ENCODE measurements at places on chromosomes 3 and 15. TPM values are rescaled to one million over a fixed set of nuclear protein-coding genes. Genes with fewer than 3 reads are reported as not detected.

The CLDN11 gene
- 0.29 TPM for total RNA-seq

GRCh38 chr3:88038566-88038965 lies 20.2 kb downstream of the CGGBP1 start:
- no peak for DNase-seq
- no peak overlapping the region for H3K27ac ChIP-seq
- no peak overlapping the region for H3K4me3 ChIP-seq
- H3K36me3 ChIP-seq, result no peaks in the 10 kb centered on the region
- H3K4me1 ChIP-seq, result no peaks in the 10 kb centered on the region
- no peaks in the 10 kb centered on the region for H3K27me3 ChIP-seq

GRCh38 chr3:152281133-152281713 lies 12.5 kb downstream of the MBNL1 start:
- H3K36me3 ChIP-seq, result no peaks in the 10 kb centered on the region
- H3K4me1 ChIP-seq, result peaks cover 43% of the 10 kb centered on the region
- H3K27ac ChIP-seq, result peak overlapping the region; percentile 64
- H3K27me3 ChIP-seq, result no peaks in the 10 kb centered on the region
- peak overlapping the region; percentile 33 for H3K4me3 ChIP-seq

DNA sequence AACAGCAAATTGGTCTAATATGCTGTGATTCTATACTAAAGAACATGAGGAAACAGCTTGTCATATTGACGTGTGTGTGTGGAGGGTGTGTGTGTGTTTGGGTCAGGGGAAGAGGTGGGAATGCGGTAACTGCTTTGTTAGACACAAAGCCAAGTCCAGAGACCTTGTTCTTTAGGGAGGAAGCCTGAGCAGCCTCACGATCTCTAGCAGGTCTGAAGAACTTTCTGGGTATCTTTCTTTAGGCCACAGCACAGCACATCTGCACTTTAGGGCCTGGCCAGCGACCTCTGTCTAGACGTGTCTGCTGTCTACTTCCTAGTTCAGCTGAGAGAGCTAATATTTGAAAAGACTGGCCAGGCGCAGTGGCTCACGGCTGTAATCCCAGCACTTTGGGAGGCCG lies 220.0 kb upstream of the TPRG1 start:
- H3K27me3 ChIP-seq, result peaks cover 5% of the 10 kb centered on the region
- no peak overlapping the region for H3K27ac ChIP-seq
- no peaks in the 10 kb centered on the region for H3K36me3 ChIP-seq
- no peak for DNase-seq
- no peaks in the 10 kb centered on the region for H3K4me1 ChIP-seq

DNA sequence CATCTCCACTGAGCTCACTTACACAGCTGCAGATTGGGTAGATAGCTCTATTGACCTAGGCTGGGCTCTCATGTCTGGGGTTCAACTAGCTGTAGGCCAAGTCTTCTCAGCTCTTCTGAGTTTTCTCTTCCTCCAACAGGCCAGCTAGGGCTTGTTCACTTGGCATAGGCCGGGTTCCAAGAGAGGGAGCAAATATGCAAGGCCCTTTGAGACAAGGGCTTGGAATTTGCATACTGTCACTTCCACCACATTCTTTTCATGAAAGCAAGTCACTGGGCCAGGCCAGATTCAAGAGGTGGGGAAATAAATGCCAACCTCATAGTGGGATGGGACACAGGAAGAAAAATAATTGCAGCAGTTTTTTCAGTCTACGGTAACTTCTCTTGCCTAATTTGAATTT lies 25.2 kb downstream of the PIGB start:
- no peak for DNase-seq
- H3K36me3 ChIP-seq, result peaks cover 11% of the 10 kb centered on the region
- no peaks in the 10 kb centered on the region for H3K4me1 ChIP-seq
- H3K27ac ChIP-seq, result no peak overlapping the region
- H3K27me3 ChIP-seq, result no peaks in the 10 kb centered on the region
